ENCODE measurements at places on chromosomes 4 and X.
A peak's percentile ranks its signal among the peaks of the same experiment; 100 is the strongest.

- no peak for DNase-seq
Observed at GRCh38 chr4:150158041-150158440, 79.8 kb downstream of the DCLK2 start.

DNA sequence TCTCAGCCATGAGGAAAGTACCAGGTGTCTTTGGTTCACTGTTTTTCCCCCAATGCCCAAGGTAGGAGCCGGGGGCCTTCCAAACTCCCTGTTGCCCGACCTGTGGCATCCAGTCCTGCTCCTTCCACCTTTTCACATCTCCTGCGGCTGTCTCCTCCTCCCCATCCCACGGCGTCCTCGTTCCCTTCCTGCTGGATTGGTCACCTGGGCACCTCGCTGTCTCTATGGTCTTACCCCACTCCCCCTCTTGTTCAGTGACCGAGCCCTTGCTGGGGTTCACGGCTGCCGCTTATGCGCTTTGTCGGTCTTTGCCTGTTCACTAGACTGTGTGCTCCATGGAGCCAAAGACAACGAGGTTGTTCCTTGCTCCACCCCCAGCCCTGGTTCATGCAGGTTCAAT, 188.7 kb upstream of the PSAPL1 start:
- DNase-seq = no peak

DNA sequence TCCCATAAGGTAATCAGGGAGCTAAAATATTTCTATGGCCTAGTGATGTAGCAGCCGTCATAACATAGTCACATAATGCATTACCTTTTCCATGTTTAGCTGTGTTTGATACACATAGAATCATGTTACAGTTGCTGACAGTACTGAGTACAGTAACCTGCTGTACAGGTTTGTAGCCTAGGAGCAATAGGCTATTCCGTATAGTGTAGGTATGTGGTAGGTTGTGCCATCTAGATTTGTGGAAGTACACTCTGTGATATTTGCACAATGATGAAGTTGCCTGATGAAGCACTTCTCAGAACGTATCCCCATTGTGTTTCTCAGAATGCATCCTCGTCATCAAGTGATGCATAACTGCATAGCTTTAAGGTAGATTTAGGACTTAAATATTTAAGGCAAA, 495.6 kb upstream of the ZFP42 start:
- no peak for DNase-seq

DNA sequence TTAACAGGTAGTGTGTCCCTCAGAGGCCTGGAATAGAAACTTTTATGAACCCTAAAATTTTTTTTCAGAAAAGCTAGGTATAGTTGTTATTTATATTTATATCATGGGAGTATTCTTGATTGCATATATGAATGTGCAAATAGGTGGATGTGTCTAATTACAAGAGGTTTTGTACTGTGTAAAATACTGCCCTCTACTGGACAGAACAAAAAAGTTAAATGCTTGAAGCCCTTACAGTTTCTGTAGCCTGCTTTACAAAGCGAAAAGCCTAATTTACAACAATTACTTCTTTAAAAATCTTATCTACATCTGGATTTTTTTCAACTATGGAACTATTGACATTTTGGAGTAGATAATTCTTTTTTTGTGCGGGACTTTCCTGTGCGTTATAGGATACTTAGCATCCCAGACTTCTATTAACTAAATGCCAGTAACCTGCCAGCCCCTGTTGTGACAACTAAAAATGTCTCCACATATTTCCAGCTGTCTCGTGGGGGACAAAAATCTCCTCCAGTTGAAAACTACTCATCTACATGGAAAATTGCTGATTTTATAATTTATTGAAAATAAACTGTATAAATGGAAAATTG, 35.1 kb downstream of the ENPEP start:
- DNase-seq = no peak

- DNase-seq = no peak
Observed at GRCh38 chrX:55777596-55777995, 60.0 kb downstream of the RRAGB start.

- DNase-seq = no peak
Observed at GRCh38 chr4:41192136-41192535, 22.2 kb downstream of the APBB2 start.

DNA sequence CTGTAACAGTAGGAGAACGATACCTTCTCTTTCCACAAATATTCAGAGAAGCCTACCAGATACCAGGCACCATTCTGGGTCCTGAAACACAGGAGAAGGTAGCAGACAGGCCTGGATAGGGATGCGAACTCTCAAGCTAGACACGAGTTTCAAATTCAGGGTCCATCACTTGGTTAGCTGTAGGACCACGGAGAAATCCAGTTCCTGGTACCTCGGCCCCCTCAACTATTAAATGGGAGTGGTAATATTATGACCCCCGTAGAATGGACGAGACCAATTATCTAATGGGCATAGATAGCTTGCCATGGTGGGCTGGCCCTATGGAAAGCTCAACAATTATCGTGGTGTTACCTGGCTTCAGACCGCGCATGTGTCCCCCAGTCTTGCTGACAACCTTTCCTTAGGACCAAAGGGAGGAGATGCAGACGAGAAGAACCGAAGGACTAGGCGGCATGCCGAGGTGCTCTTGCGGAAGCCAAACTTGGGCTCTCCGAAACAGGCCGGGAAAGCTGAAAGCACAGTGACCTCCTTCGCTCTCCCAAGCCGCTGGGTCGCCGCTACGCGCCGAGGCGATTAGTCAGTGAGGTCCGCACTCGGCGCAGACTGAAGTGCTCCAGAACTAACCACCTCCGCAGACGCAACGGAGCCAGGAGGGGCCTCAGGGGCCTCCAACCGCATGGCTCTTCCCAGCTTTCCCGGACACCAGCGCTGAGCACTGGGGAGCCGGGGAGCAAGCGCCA, 19.6 kb downstream of the NKX3-2 start:
- DNase-seq = no peak

DNA sequence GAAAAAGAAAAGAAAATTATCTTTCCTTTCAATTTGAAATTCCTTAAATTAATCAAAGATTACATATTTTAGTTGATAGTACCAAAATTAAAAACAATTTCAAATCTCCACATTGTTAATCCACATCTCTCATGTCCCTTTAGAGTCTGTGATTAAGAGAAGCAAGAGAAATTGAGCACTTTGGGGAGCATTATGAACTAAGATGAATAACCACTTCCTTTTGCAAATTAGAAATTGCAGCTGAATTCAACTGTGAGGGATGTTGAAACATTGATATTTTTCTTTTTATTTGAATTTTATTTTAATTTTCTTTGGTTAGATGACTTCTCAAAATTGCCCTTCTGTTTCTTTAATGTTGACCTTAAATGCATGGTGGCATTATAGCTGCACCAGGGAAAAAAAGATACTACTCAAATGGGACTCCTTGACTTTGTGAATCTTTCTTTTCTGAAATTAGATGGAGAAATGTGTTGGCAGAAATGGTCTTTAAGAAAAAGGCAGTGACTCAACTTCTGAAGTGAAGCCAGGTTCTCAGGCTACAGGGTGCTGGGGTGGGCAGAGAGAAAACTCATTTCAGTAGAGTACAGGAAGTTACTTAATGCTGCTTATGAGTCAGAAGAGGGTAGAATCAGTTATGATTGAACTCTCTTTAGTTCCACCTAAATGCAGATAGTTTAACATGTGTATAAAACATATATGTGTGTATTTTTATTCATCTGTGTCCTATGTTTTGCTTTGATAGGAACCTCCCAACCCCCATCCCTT, 92.0 kb upstream of the TNIP3 start:
- DNase-seq = no peak

GRCh38 chr4:128177498-128177897, 110.1 kb downstream of the PGRMC2 start:
- no peak for DNase-seq

DNA sequence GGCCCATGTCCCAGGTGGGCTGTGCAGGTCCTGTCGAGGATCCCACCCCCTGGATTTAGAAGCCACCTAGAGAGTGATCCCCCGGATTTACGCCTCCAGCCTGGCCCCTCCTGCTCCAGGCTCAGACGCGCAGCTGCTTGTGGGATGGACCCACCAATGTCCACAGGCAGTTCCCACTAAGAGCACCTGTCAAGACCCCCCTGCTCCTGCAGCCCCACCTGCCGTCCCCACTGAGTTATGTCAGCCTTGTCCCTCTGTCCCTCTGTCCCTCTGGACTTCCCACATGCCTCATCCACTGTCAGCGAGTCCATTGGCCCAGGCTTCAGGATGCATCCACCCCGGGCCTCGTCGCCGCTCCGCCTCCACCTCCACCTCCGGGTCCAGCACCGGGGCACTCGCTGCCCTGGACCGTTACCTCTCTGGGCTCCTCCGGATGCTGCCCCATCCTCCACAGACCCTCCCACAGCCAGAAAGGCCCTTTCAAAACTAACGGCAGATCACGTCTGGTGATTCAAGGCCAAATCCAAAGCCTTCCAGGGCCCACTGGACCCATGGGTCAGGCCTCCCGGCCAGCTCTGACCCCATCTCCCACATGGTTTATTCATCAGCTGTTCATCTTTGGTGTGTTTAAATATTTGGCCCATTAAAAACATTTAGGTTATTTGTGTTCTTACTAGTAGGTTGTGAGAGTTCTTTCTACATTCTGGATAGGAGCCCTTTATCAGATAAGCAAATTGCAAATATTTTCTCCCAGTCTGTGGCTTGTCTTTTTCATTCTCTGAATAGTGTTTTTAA, 28.3 kb downstream of the HTRA3 start:
- no peak for DNase-seq

DNA sequence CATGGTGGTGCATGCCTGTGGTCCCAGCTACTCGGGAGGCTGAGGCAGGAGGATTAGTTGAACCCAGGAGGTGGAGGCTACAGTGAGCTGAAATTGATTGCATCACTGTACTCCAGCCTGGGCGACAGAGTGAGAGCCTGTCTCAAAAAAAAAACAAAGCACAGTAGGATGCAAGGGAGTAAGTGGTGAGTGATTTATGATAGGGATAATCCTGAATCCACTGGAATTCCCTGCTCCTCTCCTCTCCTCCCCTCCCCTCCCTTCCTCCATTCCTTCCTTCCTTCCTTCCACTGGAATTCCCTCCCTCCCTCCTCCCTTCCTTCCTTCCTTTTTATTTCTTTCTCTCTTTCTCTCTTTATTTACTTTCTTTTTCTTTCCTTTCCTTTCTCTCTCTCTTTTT, 40.9 kb upstream of the NKRF start:
- DNase-seq = no peak

GRCh38 chr4:39976945-39977488, 694 bp downstream of the PDS5A start:
- DNase-seq = peak; percentile 33

DNA sequence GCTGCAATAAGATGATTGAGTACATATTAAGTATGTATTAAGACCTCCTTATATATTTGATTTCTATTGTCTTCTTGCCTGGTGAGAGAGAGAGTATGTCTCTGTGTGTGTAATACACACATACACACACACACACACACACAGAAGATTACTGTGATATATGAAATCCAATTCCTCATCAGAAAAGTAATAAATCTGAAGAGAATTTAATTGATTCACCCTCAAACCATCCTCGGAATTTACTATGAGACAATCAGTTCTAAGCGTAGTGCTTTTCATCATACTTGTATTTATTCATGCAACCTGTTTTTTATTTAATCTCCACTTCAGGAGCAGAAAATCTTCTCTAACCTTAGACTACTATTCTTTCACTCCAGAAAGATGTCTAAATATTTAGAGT, 62.3 kb upstream of the TLL1 start:
- DNase-seq = no peak

- no peak for DNase-seq
Observed at GRCh38 chr4:22874334-22874912, 181.7 kb downstream of the GBA3 start.

DNA sequence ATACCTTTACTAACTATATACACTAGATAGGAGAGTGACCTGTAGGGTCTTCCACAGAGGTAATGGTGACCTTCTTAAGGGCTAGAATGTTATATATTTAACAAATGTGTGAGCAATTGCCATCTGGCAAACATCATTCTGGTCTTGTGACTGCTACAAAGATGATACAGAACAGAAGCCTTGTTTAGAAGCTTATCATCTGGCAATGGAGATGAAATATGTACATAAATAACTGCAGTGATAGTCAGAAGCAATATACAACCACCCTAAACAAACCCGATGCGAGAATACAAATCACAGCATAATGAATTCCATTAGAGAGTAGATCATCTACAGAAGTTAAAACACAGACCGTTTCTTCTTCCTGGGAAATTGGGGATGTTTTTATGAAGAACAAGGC, 952.7 kb upstream of the SLIT2 start:
- no peak for DNase-seq

- DNase-seq = no peak
Observed at GRCh38 chr4:28259951-28260350, 1399.3 kb downstream of the STIM2 start.

- DNase-seq = no peak
Observed at GRCh38 chrX:47595716-47596251, 13.5 kb downstream of the TIMP1 start.

DNA sequence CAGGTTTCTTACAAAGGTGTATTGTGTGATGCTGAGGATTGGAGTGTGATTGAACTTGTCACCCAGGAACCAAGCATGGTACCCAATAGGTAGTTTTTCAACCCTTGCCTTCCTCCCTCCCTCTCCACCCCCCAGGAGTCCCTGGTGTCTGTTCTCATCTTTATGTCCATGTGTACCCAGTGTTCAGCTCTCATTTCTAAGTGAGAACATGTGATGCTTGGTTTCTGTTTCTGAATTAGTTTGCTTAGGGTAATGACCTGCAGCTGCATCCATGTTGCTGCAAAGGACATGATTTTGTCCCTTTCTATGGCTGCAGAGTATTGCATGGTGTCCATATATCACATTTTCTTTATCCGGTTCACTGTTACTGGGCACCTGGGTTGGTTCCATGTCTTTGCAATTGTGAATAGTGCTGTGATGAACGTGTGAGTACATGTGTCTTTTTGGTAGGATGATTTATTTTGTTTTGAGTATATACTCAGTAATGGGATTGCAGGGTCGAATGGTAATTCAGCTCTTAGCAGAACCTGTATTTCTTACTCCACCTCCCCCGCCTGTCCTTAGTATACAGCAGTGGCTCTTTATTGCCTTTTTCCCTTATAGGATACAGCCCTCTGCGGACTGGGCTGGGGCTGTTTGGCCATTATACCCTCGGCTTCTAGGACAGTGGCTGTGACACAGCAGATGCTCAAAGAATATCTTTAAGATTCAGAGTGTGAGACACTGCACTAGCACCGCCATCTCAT, 145.4 kb downstream of the PTTG2 start:
- DNase-seq = no peak

DNA sequence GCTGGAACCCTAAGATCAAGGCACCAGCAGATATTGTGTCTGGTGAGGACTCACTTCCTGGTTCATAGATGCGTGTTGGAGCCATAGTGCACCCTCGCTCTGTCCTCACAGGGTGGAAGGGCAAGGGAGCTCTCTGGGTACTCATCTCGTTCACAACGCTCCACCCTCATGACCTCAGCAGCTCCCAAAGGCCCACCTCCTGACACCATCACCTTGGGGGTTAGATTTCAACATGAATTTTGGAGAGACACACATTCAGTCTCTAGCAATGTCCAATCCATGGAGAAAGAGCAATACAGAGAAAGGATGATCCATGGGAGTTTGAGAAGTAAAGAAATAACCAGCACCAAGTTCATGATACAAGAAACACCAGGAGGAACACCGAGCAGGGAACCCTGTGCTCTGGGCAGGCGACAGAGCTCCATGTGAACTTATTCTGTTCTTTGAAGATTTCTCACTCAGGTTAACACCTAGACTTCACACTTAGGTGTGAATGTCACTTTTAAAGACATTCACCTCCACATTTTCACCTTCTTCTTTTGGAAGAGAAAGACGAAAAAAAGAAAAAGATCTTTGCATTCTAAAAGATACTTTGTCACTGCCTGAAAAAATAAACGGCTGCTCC, 171.8 kb upstream of the FAM9B start:
- DNase-seq = no peak

GRCh38 chr4:67743194-67743593, 11.0 kb downstream of the GNRHR start:
- no peak for DNase-seq

GRCh38 chrX:71198066-71198465, 25.0 kb upstream of the GJB1 start:
- DNase-seq = no peak
